ENCODE measurements at places on chromosomes 3 and 15.

- no peak for DNase-seq
Measured at GRCh38 chr3:163538387-163538786, 1539.9 kb downstream of the SI start.

DNA sequence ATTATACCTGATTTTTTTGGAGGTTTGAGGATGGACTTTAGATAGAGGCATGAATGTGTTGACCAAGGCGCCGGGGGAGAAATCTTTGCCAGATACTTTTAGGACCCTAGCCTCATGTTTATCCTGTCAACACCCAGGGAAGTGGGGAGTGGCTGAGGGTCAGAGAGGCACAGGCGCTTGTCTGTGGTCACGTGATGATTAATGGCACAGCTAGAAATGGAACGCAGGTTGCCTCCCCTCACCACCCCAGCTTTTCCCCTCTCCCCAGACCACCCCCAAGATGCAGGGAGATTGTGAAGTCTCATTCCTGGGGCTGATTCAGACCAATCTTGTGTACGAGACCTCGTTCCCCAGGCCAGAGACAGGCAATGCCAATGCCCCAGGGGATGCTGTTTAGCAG is 218.4 kb upstream of the LINGO1 start:
- DNase-seq = no peak

GRCh38 chr3:122987231-122987630 is 40.3 kb downstream of the SEMA5B start:
- no peak for DNase-seq

DNA sequence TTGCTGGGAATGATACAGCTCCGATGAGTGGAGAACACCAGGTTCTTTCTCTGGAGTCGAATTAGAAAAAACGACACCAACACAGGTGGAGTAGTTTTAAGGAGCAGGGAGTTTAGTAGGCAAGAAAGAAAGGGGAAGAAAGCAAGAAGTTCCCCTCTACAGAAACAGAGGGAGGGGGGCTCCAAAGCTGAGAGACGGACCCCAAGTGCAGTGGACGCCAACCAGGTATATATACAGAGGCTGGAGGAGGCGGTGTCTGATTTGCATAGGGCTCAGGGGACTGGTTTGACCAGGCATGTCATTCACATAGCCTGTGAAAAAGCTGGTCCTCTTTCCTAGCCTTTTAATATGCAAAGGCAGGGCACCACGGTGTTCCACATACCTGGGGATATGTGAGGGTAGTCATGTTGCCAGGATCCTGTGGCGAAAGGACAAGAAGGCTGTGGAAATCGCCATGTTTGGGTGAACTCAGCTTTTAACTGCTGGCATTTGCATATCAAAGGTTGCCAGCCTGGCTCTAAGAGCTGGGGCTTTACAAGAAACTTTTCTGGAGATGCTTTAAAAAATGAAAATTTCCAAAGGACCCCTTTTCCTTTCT is 887.4 kb upstream of the EPHA6 start:
- DNase-seq = no peak

GRCh38 chr15:97036301-97036700 is 705.8 kb downstream of the NR2F2 start:
- DNase-seq = no peak

GRCh38 chr3:31043184-31043819 is 148.8 kb upstream of the GADL1 start:
- no peak for DNase-seq

DNA sequence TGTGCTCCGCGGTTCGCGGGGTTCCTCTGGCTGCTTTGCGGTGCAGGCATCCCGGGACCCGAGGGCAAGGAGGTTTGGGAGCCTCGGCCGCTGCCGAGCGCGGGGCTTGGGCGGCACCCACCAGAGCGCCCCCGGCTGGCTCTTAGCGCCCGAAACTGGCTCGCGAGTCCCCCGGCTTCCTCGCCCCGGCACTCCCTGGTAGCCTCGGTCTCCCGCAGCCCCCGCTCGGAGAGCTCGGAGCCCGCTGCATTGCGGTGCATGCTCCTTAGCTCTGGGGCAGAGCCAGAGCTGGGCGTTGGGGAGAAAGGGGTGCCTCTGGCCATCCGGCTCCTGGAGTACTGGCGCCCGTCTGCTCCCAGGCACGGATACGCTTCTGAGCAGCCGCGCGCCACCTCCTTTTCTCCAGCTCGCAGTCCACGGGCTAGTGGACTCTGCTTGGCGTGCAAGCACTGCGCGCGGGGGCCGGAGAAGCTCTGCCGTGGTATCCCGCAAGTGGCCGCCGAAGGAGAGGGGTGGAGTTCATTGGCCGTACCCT is 753 bp downstream of the EPHB1 start:
- no peak for DNase-seq

DNA sequence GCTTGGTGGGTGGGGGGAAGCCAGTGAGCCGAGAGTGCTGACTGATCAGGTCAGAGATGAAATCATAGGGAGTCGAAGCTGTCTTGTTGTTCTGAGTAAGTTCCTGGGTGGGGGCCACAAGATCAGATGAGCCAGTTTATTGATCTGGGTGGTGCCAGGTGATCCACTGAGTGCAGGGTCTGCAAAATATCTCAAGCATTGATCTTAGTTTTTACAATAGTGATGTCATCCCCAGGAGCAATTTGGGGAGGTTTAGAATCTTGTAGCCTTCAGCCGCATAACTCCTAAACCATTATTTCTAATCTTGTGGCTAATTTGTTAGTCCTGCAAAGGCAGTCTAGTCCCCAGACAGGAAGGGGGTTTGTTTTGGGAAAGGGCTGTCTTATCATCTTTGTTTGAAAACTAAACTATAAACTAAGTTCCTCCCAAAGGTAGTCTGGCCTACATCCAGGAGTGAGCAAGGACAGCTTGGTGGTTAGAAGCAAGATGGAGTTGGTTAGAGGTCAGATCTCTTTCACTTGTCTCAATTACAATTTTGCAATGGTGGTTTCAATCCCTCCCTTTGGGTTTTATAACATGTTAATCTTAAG is 18.7 kb upstream of the MTMR14 start:
- DNase-seq = no peak

DNA sequence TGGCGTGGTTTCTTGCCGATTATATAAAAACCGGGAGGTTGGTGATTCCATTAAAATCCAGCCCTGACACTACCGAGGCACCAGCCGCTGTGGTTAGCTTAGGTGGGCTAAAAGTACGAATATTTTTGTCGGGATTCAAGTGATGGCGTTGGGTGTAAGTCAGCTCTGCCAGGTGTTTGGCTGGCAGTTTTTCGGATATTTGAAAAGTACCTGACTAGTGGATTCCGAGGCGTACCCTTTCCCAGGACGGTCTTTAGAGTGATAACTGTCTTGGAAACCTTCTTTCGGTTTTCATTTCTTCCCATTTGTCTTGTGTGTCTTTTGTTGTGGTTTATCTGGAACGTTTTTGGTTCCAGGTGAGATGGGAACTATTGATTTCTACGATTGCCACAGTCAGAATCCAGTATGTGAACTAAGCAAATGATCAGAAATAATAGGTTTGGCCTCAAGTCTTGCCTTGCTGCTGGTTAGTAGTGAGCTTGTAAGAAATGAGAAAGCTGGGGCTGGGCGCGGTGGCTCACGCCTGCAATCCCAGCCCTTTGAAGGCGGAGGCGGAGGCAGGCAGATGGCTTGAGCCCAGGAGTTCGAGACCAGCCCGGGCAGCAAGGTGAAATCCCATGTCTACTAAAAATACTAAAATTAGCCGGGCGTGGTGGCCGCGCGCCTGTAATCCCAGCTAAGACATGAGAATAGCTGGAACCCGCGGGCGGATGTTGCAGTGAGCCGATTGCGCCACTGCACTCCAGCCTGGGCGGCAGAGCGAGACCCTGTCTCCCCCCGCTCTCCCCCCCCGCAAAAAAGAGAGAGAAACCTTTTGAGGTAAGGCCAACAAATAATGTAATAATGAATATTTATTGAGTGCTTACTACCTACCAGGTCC is 1.4 kb downstream of the FYTTD1 start:
- peak; percentile 45 for DNase-seq

Data from retina (tissue), 1 donor.